ENCODE measurements at places on chromosomes 11 and 22.

GRCh38 chr11:134711588-134711987 lies 299.5 kb upstream of the B3GAT1 start:
- no peak for DNase-seq

DNA sequence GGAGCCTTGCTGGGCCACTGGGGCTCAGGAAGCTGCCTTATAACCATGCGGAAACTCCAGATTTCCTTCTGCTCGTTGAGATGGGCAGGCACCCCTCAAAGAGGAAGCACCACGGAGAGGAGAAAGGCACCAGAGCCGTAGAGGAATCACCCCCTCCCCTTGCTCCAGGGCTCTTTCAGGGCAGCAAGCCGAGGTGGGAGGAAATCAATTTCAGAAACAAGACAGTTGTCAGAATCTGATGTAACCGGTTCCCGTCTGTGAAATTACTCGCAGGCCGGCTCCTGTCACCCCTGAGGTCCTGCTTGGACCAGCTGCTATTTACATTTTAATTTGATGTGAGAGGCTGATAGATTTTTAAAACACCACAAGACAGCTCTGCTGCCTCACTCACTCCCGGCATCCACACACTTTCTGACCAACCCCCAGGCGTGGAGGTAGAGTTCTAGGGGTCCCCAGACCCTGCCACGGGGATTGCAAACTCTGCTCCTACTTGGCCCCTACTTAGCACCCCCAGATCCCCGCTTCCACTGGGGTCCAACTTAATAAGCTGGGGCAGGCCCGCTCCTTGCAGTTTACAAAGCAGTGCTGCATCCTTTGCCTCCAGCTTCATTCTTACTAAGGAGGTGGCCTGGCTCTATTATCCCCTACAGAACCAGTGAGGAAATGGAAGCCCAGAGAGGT lies 162.5 kb downstream of the CEP164 start:
- DNase-seq = no peak

DNA sequence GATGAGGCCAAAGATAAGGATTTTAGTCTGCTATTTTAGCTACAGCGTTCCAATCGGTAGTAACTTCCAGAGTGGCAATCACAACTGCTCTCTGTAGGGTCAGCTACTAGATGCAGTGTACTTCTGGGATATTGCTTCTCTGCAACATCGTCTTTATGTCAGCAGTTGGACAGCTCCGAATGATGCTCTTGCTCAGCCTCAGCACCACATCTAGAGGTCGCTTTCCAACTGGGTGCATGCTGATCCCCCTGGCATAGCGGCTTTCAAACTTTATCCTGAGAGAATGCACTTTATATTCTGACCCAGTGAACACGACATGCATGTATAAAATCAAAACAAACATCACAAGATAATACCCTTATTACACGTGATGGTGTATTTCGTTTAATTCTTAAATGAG lies 219.6 kb downstream of the C11orf87 start:
- DNase-seq = no peak

GRCh38 chr11:15280393-15280792 lies 165.7 kb downstream of the INSC start:
- DNase-seq = no peak

GRCh38 chr22:42303396-42304323 lies 33.2 kb upstream of the TCF20 start:
- DNase-seq = no peak

Measured in stimulated activated CD8-positive, alpha-beta memory T cell treated with anti-CD3 and anti-CD28 coated beads, Interleukin-2, amount 100 ng/mL, for 1 hour (primary cell).